Activated naive CD4-positive, alpha-beta T cell (primary cell): ENCODE measurements at places on chromosomes 6 and 20.

- DNase-seq, result no peak
These were observed 168.0 kb upstream of the LRFN2 start for GRCh38 chr6:40755046-40755681.

GRCh38 chr6:56521976-56522375 is 120.7 kb downstream of the DST start:
- no peak for DNase-seq

GRCh38 chr20:10497791-10498190 is 62.7 kb downstream of the SLX4IP start:
- no peak for DNase-seq

DNA sequence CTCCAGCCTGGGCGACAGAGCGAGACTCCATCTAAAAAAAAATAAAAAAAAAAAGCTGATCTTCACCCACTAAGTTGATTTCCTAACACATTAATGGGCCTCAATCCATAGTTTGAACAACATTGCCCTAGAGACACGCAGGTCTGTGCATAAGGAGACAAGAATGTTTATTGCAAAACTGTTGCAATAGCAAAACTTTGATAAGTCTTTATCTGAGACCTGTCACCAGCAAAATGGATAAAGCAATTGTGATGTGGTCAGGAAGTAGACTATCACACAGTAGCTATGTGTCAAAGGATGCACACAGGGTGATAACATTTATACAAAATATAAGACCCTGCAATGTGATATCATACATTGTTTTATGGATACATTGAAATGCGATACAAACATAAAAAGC is 4.2 kb upstream of the ITPR3 start:
- no peak for DNase-seq

DNA sequence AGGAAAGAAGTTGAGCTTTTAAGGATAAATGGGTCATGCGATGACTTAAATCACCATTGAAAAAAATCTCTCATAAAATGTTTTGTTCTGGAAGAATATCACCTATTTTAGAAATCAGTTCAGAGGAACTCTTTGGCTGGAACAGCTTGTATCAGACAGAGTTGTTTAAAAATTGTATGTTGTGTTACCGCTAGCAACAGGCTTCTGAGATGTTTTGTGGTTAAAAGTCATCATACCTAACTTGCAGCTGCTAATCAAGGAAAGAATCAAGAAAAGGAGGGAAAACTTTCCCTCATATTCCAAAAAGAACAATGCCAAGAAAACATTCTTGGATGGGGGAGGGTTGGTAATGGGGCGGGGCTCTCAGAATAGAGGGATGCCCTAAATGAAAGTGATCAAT is 220.7 kb upstream of the CITED2 start:
- no peak for DNase-seq

DNA sequence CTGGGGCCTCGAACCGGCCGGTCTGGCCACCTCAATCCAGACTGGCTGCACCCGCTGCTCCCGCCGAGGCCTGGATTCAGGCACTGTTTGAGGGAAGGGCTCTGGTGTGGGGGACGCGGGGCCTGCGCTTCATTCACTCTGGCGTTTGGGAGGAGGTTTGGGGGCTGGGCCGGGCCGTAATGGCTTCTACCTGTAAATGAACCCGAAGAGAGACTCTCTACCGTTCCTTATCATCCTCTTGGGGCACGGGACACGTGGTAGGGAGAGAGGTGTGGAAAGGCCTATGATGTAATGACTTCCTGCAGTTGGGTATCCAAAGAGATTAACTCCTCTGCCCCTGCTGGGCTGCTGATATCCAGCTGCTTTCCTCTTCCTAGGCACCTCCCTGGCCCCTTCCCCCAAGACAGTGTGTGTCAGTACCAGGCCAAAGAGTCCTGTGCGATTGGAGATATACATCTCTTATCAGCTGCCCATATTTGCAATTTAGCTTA is 1.8 kb downstream of the FOXO3 start:
- DNase-seq, result no peak

- DNase-seq, result no peak
These were observed 131.1 kb downstream of the OLIG3 start for GRCh38 chr6:137362878-137363804.

DNA sequence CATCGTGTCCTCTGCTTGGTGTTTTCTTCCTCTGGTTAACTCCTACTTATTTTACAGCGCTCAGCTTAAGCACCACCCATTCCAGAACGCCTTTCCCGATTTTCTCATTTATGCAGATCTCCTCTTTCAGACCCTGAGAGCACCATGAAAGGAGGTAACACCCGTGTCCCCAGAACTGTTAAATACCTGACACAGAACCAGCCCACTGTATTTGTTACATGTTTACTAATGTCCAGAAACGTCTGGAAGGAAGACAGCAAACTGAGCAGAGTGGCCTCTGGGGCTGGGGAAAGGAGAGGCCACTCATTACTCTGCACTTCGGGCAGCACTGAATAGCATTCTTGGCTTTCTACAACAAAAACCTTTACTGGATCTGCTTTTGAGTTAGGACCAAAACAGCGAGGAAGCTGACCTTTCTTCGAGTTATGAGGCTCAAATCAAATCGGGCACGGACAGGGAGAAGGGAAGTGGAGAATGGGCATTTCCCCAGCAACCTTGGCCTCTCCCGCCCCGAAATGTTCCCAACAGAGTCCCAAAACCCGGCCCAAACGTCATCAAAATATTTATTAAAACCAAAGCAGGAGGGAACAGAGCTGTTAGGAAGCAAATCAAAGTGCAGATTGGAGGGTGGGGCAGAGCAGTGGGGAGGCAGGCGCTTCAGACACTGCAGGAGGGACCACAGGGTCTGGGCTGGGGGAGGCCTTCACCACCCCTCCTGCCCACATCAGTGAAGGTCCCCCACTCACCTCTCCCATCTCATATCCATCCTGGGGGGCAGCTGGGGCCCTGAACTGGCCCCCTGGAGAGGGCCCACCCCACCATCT is 1.1 kb upstream of the NECAB3 start:
- no peak for DNase-seq

- no peak for DNase-seq
These were observed 432.8 kb downstream of the CD83 start for GRCh38 chr6:14550410-14550809.

GRCh38 chr20:59117526-59117925 is 46.1 kb upstream of the ZNF831 start:
- no peak for DNase-seq

GRCh38 chr20:30506100-30506499 is 751.4 kb upstream of the DEFB115 start:
- DNase-seq, result no peak
